ENCODE measurements at places on chromosomes 13 and 19.

GRCh38 chr19:13078381-13078780 lies 24.3 kb downstream of the LYL1 start:
- no peak for DNase-seq

DNA sequence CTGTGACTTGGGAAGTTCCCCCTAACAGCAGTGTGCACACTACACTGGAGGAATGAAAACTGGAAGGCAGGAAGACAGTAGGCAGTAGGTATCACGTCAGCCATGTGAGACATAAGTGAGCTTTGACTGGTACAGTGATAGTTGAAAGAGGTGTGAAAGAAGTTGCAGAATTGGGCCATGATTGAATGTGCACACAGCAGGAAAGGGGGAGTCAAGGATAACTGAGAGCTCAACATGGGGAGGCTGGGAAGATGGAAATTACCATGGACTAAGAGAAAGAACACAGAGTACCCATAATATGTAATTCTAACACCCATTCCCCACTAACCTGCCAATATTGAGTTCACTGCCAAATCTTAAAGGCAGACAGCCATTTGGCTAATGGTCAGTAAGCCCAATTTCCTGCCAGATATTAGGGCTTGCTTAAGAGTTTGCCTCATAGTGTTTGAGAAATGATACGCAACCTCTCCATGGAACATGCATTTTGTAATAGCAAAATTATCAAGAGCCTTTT lies 321.7 kb downstream of the DCT start:
- no peak for DNase-seq

- no peak for DNase-seq
Measured at GRCh38 chr19:48959341-48960239, 4.9 kb downstream of the BAX start.

- no peak for DNase-seq
Measured at GRCh38 chr13:96726651-96727050, 267.6 kb downstream of the OXGR1 start.

DNA sequence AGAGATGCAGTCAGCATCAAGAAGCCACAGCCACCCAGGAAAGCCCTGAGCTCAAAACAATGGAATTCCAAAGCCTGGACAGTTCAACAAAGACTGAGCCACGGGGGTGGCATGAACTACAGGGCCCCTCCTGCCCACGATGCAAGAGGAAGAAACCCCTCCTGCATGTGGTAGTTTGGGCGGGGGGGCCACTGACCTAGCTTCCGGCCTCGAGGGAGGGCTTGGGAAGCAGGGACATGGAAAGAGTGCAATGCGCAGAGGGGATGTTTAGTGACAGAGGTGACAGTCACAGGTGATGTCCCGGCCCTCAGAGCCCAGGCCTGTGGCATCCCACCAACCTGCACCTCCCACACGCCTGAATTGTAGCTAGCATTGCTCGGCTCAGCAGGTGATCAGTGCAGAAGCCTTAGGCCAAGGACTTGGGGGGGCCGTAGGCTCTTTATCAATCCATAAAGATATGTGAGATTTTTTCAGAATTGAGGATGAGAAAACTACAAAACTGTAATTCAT lies 318.8 kb downstream of the TEX29 start:
- DNase-seq, result no peak

- DNase-seq, result no peak
Measured at GRCh38 chr13:43128504-43128961, 105.1 kb downstream of the DNAJC15 start.

GRCh38 chr19:16394681-16395375 lies 70.2 kb downstream of the KLF2 start:
- DNase-seq, result no peak

DNA sequence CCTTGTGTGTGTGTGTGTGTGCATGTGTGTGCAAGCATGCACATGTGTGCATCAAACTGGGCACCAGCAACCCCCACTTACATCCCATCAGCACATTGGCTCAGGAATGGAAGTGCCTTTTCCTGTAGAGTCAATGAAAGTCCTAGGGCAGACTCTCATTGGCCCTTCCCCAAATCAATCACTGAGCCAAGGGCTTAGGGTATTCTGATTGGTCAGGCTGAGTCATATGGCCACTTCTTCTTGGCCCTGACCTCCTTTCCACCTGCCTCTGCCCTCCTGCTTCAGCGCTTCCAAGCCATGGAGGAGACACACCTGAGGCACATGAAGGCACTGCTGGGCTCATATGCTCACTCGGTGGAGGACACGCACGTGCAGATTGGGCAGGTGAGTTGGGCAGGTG lies 20.9 kb downstream of the FCHO1 start:
- no peak for DNase-seq

DNA sequence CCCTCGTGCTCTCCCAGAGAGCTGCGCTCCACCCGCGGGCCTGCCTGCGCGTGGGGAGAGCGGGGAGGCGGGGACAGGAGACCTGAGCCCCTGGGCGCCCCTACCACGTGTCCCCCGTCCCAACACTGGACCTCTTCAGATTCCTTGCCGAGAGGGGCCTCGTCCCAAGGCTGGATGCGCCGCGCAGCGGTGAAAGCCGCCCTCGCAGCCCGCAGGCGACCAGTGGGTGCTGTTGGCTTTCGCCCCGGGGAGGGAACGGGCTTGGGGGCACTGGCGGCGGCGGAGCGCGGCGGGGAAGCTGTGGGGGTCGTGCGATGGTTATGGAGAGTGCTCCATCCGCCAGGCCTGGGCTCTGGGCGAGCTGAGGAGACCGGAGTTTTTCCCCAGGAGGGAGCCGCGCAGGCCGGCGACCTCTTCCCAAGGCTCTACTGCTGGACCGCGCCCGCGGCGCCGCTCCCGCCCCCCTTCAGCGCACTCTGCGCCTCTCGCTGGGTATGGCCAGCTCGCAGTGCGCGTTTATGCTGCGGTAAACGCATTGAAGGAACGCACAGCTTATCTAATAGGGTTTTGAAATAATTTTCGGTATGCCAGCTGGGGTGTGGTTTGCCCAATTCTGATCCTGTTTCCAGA lies 17.2 kb upstream of the RNF17 start:
- no peak for DNase-seq

- no peak for DNase-seq
Measured at GRCh38 chr19:508204-509150, 1.2 kb downstream of the TPGS1 start.

DNA sequence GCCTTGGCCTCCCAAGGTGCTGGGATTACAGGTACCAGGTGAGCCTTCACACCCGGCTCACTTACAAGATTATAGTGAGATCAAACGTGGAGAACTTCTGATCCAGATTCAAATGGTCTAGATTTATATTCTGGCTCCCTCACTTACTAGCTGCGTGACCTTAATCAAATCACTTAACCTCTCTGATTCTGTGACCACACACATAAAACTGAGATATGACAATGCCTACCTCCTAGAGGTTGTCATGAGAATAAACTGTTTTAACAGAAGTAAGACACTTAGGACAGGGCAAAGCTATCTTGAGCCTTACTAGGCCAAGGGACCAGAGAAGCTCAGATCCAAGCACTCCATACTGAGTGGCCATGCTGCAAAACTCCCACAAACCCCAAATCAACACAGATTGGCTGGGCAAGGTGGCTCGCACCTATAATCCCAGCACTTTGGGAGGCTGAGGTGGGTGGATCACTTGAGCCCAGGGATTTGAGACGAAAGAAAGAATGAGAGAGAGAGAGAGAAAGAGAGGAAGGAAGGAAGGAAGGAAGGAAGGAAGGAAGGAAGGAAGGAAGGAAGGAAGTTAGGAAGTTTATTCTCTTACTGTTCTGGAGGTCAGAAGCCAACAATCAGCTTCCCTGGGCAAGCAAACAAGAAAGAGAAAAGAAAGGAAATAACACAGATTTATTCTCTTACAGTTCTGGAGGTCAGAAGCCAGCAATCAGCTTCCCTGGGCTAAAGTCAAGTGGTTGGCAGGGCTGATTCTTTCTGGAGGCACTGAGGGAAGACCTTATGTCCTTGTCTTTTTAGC lies 46.1 kb upstream of the MAP3K10 start:
- no peak for DNase-seq
